ENCODE measurements at places on chromosomes 6 and 20.

DNA sequence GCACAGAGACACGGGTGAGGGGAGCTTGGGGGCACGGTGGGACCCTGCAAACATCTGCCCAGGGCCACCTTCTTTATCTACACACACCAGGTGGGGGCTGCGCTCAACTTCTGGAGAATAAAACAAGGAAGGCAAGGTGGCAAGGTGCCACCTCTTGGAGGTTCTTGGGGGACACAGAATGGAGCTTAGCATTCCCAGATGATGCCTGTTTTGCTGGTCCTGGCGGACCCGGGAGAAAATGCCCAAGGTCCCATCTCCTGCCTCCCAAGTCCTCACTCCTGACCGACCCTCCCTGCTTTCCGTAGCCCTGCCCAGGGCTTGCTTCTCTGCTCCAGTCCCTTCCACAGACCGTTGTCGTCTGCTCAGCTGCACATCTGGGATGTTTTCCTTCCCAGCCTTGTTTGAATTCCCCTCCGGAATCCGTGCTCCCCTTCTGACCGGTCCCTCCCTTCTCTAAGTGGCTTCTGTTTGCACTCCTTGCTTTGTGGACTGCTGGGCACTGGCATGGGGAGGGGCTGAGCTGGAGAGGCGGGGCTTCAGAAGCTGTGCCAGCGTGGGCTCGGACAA lies 13.1 kb downstream of the ITPR3 start:
- no peak for DNase-seq

DNA sequence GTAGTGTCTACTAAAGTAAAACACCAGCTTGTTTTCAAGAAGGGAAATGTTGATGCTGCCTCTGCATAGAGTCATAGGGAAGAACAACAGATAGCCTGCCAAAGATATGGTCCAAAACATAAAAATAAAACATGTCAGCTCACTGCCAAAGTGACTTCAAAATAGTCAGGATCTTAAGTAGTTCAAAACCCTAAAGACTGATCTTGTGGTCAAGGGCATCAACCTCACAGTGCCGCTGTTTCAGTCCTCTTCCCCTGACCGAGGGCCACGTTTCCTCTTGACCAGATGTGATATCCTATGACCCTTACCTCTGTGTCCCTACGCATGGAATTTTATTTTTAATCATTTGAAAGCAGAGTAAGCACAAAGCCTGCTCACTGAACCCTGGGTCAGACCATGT lies 104.2 kb upstream of the CNKSR3 start:
- no peak for DNase-seq

- no peak for DNase-seq
These were observed 2.9 kb downstream of the MPC1 start for GRCh38 chr6:166379800-166380199.

DNA sequence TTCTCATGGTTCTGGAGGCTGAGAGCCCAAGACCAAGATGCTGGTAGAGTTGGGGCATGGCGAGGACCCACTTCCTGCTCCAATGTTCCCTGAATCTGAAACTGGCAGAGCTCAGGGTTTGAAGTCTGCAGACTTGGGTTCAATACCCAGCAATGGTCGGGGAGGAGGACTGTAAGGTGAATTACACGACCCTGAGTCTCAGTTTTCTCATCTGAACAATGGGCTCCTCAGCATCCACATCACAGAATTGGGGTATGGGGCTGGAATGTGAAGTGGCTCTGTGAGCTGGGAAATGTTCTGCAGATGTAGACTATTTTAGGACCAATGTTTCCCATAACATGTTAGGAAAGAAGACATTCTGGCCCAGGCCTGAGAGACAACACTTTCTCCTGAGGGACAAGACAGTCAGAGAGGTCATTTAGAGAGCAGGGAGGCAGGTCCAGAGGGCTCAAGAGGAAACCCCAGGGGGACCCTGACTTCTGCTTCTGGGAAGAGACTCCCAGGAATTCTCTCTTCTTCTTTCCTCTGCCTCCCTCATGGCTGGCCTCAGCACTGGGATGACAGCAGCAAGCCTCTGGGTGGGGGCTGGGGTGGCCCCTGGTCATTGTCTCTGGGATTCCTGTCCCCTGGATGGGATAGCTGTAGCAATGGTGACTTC lies 141.3 kb upstream of the PMEPA1 start:
- DNase-seq, result no peak

- no peak for DNase-seq
These were observed 20.3 kb downstream of the ENPP1 start for GRCh38 chr6:131828080-131828479.

- DNase-seq, result no peak
These were observed 600.4 kb downstream of the HTR1B start for GRCh38 chr6:76862936-76863335.

DNA sequence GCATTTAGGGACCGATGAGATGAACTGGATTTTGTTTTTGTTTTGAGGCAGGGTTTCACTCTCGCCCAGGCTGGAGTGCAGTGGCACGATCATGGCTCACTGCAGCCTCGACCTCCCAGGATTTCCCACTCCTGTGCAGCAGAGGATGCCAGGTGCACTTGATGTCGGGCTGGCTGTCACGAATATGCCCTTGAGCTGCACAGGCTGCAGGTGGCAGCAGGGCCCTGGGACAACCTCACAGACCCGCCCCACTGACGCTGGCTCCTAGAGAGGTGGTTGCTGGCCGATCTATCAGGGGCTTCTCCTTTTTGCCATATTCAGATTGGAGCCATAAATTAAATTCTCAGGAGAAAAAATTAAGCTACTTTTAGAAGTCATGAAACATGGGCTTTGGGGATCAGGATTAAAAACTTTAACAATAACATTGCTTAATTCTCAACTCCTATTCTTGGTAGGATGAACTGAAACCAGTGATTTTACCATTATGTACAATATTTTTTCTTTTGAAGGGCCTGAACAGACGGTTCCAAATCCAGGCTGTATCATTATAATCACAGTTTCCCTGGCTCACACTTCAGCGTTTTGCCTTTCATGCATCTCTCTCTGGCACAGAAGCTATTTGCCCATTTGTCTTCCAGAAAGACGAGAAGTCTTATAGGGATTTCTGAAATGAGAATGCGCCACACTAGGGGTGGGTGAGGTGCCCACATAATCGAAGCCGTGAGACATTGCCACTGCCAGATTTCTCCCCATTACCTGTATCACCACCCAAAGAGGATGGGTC lies 32.4 kb downstream of the NQO2 start:
- no peak for DNase-seq

DNA sequence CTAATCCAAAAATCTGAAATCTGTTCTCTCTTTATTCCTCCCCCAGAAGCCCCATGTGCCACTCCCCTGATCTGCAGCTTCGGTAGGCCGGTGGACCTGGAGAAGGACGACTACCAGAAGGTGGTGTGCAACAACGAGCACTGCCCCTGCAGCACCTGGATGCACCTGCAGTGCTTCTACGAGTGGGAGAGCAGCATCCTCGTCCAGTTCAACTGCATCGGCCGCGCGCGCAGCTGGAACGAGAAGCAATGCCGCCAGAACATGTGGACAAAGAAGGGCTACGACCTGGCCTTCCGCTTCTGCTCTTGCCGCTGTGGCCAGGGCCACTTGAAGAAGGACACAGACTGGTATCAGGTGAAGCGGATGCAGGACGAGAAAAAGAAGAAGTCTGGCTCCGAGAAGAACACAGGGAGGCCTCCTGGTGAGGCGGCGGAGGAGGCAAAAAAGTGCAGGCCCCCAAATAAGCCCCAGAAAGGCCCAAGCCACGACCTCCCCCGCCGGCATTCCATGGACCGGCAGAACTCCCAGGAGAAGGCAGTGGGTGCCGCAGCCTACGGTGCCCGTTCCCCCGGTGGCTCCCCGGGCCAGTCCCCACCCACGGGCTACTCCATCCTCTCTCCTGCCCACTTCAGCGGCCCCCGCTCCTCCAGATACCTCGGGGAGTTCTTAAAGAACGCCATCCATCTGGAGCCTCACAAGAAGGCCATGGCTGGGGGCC lies 31.5 kb downstream of the HECA start:
- DNase-seq, result no peak

GRCh38 chr6:18506382-18507017 lies 119.3 kb downstream of the RNF144B start:
- DNase-seq, result no peak

DNA sequence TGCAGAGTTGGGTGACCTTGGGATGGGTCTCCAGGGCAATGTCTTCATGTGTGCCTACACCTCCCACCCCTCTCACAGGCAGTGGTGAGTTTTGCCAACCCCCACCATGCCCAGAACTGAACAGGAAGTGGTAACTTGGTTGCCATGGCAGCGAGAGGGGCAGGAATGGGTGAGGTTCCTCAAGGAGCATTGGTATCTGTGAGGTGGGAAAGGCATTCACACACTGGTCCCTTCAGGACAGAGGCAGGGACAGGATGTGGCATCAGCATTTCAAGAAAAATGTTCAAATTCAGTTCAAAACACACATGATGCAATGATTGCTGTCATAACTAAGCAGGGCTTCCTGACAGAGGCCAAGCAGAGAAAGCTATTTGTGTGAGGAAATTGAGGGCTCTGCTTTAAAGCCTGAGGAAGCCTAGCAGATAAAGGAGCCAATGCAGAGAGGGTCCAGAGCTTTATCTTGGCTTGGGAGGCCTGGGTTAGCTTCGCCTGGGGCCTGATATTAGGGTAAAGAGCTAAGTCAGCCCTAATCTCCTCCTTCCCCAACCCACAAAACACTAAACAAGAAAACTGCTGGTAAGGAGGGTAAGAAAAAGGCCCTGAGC lies 551 bp downstream of the TREML2 start:
- no peak for DNase-seq

- no peak for DNase-seq
These were observed 314.7 kb upstream of the PRDM1 start for GRCh38 chr6:105771313-105771970.

DNA sequence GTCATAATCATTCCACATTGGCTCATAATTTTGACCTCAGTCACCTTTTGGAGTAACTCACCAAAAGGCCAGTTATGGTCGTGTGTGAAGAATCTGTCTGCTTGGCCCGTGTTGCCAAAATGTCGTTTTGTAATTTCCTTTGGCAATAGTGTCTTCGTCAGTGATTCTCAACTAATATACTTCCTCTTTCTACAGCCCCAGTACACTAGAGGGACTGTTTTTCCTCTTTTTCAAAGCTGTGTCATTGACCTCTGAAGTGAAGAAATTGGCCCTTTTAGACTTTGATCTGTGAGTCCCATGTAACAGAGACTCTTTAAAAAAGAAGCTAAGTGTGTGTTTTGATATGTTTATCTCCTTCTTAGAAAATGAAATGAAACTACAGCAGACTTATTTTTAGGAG lies 5.2 kb downstream of the FOXO3 start:
- no peak for DNase-seq

GRCh38 chr6:42841844-42842584 lies 37.4 kb upstream of the RPL7L1 start:
- no peak for DNase-seq

DNA sequence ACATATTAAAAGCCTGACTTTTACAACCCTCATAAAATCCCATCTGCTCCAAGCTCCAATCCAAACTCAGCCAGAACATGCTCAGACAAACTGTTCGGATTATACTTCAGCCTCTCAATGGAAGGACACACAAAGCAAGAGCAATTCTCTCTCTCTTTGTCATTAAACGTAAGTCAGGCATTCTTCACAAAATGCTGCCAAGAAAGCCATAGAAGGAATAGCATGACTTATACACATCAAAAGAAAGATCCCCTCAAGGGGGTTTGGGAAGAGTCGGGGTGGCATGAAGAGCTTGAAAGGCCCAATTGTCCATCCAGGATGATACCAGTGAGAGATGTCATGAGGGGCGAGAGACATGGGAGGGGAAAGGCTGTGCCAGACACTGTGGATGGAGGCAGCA lies 268.9 kb downstream of the PREX1 start:
- DNase-seq, result peak; percentile 62

DNA sequence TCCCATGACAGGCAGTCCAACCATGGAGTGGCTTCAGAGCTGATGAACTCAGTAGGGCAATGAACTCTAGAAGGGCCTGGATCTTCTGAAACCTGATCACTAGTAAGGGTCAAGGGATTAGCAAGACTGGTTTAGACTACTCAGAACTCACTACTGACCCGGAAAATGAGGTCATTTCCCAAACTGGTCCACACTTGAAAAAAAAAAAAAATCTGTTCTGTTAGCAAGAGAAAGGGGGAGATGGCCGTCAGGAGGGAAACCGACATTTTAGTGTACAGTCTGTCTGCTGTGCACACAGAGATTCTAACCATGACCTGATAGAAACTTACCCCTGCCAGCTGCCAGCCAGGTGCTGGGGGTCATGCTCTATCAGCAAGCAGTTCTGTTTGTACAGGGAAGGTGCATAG lies 262.4 kb upstream of the AGPAT4 start:
- DNase-seq, result no peak

GRCh38 chr6:38185244-38185643 lies 365.7 kb downstream of the ZFAND3 start:
- DNase-seq, result no peak

GRCh38 chr6:107314531-107314939 lies 144.8 kb downstream of the PDSS2 start:
- DNase-seq, result no peak

DNA sequence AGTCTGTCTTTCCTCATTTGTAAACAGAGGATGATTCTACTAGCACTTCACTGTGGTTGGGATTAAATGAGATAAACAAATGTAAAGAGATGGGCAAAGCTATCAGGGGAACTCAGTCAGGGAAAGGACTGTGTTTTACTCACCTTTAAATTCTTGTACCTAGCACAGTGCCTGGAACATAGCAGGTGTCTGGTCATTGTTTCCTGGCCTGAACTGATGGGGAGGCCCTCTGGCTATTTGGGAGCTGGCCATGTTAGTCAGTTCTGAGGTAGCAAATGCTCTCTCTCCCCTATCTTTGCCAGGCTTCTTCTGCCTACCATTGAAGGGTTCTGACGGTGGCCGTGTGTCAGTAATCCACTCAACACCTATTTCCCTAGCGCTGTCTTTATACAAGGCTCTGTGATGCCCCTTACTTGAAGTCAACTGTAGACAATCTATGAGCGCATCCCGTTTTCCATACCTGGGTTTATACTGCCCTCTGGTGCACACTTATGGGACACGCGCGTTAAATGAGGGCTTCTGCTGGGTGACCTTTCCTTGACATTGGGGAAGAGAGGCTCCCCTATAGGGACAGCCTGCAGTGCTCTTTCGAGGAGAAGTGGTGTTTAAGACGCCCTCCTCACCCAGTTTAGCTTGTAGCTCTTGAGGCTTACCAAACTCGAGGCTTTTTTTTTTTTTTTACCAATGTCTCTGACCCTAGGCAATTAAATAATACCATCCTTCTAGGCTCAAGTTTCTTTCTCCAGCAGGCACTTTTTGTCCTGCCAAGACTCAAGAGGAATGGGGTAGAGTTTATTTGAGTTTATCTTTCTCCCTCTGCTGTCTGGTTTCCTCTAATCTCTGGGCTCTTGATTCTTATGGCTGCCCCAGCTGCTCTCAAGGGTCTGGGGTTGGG lies 4.0 kb upstream of the SPATS1 start:
- DNase-seq, result peak; percentile 15

- DNase-seq, result no peak
These were observed 585.0 kb upstream of the MAP3K7 start for GRCh38 chr6:91171754-91172462.

DNA sequence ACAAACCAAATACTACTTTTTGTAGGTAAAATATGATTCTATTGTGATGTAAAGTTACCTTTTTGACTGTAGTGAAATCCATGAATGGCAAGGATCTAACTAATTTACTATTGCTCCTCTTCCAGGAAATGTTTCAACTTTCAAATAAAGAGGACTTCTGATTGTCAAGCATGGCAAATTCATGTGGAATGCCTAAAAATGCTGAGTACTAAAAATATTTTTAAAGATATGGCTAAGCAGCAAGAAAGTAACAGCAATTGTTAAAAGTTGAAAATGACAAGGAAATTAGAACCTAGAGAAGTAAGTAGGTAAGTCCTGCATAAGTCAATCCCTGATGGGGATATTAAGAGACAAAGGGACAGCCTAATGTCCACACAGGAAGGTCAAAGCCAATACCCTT lies 126.0 kb downstream of the BACH2 start:
- DNase-seq, result no peak

- DNase-seq, result peak; percentile 57
These were observed 446.7 kb downstream of the BCKDHB start for GRCh38 chr6:80553071-80553740.
